ENCODE measurements at places on chromosomes 16 and 17.

- no peak for DNase-seq
Measured at GRCh38 chr17:77083531-77083930, 57.2 kb upstream of the SEC14L1 start.

- DNase-seq, result no peak
Measured at GRCh38 chr17:80754846-80755245, 210.2 kb downstream of the RPTOR start.

DNA sequence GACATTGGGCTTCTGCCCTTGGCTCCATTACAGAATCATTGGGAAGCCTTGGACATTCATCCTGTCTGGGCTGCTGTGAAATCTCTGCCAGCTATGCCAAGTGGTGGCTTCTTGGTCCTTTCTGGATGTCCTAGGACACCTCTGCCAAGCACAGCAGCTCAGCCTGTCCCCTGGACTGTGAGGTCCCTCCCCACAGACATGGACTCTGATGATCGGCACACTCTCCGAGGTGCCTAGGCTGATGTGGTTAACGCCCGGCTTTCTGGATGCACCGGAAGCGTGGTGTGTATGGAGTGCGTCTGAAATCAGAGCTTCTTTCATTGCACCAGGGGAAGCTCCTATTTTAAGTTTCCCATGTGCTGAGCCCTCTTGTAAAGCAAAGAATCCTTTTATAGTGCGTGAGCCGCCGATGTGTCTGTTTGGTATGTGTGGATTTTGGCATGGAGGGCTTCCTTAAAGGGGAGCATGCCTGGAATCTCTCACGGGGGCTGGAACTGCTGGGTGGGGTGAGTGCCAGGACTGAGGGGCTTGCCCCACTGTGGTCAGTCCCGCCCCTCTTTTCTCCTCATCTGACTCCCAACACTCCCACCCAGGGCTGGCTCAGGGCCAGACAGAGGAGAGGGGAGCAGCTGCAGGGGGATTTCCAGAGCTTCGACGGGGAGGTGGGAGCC is 7.0 kb upstream of the ARHGAP23 start:
- DNase-seq, result no peak

GRCh38 chr17:60506312-60506711 is 19.7 kb downstream of the APPBP2 start:
- no peak for DNase-seq

GRCh38 chr16:84471966-84472365 is 32.5 kb downstream of the MEAK7 start:
- DNase-seq, result no peak

GRCh38 chr17:48910370-48910769 is 2.2 kb downstream of the UBE2Z start:
- DNase-seq, result no peak

- no peak for DNase-seq
Measured at GRCh38 chr17:61411261-61412142, 11.9 kb downstream of the TBX2 start.

GRCh38 chr17:74212209-74212912 is 1.0 kb upstream of the TTYH2 start:
- DNase-seq, result peak; percentile 25

GRCh38 chr16:12158428-12158827 is 181.9 kb downstream of the SNX29 start:
- no peak for DNase-seq

- no peak for DNase-seq
Measured at GRCh38 chr17:80783971-80784370, 207.7 kb upstream of the CHMP6 start.

DNA sequence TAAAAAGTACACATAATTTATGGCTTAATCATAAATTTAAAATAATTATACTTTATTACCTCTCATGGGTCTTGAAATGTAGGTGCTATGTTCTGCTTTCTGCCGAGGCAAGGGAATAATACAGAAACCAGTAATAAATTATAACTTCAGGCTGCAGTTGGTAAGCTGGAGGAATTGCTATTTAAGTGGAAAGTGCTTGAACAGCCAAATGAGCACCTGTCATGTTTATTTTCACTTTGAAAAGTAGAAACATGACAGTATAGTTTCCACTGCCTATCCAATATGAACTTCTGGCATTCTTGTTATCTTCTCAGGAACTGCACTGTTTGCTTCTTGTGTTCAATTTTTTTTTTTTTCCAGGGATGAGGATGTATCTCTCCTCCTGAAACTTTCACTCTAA is 146.0 kb downstream of the FTO start:
- no peak for DNase-seq

DNA sequence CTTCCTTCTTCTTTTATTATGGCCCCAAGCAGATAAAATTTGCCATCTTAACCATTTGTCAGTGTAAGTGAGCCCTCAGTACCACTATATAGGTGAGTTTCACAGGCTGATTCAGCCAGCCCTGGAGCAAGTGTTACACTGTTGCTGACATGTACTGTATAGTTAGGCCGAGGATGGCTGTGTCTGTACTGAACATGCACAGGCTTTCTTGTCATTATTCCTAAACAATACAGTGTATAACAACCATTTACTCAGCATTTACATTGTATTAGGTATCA is 53.7 kb downstream of the AMFR start:
- no peak for DNase-seq

- no peak for DNase-seq
Measured at GRCh38 chr17:82384730-82385481, 13.3 kb downstream of the UTS2R start.

GRCh38 chr16:87065446-87066132 is 251.6 kb downstream of the C16orf95 start:
- DNase-seq, result no peak

DNA sequence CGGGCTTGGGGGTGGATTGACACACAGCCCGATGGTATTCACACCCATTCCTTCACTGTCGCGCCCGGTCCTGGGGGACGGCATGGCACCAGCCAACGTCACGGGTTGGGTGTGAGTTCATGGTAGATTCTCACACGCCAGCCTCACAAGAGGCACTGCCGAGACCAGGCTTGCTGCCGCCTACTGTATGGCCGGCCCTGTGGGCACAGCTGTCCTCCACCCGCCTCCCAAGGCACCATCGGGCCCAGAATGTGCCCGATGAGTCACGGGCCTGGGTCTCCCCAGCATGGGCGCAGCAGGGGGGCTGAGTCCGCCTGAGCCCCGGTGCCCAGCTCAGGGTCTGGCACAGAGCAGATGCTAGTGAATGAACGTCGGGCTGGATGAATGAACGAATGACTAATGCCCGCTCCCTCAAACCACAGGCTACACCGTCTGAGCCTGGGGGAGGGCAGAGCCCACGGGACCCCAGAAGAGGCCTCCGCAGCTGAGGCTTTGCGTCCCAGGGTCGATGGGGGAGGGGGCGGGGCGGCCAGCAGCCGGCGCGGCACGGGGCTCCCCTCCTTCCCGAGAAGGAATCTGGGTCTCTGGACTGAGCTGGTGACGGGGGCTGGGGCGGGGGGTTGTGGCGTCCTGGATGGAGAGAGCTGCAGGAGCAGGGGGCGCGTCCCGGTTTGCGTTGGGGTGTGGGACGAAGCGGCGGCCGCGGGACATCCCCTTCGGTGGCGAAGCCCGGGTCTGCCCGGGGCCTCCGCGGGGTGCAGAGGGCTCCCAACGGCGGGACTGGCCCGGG is 829 bp downstream of the PITPNM3 start:
- DNase-seq, result no peak

DNA sequence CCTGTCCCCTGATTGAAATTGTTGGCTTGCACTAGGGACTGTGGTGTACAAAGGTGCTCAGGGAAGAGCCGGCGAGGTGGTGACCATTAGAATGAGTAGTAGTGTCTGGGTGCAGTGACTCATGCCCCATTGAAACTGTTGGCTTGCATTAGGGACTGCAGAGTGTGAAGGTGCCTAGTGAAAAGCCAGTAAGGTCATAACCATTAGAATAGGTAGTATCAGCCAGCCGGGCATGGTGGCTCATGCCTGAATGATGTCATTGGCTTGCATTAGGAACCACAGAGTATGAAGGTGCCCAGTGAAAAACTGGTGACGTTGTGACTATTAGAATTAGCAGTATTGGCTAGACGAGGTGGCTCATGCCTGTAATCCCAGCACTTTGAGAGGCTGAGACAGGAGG is 78.9 kb downstream of the ABCC6 start:
- DNase-seq, result no peak

- DNase-seq, result no peak
Measured at GRCh38 chr17:40318830-40319391, 9.9 kb downstream of the RARA start.

DNA sequence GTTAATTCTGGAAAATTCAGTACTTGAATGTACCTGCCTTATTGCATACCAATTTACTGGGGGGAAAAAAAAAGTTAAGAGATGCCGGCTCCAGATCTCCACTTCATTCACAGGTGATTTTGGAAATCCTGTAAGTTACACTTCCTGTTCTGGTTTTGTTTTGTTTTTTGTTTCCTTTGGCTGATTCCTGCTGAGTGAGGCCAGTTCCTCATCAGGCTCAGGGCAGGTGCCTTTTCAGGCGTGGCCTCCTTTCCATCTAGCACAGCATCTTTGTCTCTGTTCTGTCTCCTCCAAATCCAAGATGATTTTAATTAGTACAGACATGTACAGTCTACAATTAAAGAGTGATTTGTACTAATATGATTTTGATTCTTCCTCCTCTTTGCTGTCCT is 19.2 kb downstream of the CYB561 start:
- DNase-seq, result no peak

GRCh38 chr17:48546137-48546923 is 1.4 kb upstream of the HOXB2 start:
- no peak for DNase-seq

GRCh38 chr17:7654832-7655540 is 4.3 kb downstream of the ATP1B2 start:
- no peak for DNase-seq

GRCh38 chr17:80673152-80673920 is 128.7 kb downstream of the RPTOR start:
- DNase-seq, result no peak

- no peak for DNase-seq
Measured at GRCh38 chr17:19379361-19380065, 1.2 kb downstream of the MAPK7 start.

- no peak for DNase-seq
Measured at GRCh38 chr16:30820952-30821421, 34.0 kb upstream of the ZNF629 start.

DNA sequence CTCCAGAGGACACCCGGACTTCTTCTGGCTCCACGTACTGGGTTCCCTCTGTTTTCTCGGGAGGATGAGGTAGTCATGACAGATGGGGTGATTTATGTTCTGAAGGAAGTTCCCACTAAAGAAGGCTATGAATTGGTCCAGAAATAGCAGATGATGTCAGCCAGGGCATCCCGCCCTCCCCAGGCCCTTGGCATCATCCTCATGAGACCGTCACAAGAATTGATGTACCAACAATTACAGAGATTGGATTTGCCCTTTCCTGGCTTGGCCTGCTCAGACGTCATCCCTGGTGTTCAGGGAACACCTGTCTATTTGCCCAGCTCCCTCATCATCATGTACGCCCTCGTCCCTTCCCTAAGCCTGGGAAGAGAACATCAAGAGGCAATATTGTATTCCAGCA is 102.8 kb upstream of the CCL1 start:
- DNase-seq, result no peak

DNA sequence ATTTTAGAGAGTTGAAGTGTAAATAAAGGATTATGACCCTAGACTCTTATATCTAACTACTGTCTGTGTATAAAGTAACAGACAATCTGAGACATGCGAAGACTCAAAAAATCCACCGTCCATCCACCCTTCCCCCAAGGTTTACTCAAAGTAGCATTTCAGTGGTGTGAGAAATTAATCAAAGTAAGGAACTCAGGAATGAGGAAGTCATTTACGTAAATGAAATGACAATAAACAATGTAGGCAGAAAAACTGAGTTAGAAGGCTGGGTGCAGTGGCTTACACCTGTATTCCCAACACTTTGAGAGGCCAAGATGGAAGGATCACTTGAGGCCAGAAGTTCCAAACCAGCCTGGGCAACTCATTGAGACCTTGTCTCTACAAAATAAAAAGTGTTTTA is 19.8 kb upstream of the NTN1 start:
- no peak for DNase-seq

DNA sequence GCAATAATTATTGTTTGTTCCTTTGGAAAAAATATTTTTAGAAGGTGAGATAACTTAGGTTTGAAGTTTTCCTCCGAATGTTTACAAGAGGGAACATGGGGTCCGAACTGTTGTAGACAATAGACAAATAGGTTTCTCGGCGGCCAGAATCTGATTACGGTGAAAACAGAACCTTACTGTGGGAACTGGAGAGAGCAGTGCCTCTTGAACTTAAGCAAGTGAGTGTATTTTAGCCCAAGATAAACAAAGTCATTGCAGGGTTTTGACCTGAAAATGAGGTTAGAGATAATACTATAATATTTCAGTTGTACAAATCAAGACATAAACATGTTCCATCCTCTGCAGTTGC is 134.7 kb downstream of the ABCA8 start:
- no peak for DNase-seq

- peak; percentile 55 for DNase-seq
Measured at GRCh38 chr16:50697881-50698767, 4.7 kb downstream of the NOD2 start.

- peak; percentile 42 for DNase-seq
Measured at GRCh38 chr17:8393470-8394231, 4.0 kb downstream of the RNF222 start.

GRCh38 chr16:88357317-88358022 is 25.3 kb upstream of the ZNF469 start:
- DNase-seq, result no peak

GRCh38 chr16:64092271-64092670 is 1029.6 kb downstream of the CDH11 start:
- no peak for DNase-seq

GRCh38 chr17:927611-928461 is 51.7 kb downstream of the NXN start:
- no peak for DNase-seq
